Right ventricle myocardium superior (tissue), 1 donor: ENCODE measurements at places on chromosomes 13 and 19. TPM values are rescaled to one million over a fixed set of nuclear protein-coding genes. Genes with fewer than 3 reads are reported as not detected.

- no peak for DNase-seq
Observed at GRCh38 chr19:39918183-39918651, 16.2 kb downstream of the FCGBP start.

DNA sequence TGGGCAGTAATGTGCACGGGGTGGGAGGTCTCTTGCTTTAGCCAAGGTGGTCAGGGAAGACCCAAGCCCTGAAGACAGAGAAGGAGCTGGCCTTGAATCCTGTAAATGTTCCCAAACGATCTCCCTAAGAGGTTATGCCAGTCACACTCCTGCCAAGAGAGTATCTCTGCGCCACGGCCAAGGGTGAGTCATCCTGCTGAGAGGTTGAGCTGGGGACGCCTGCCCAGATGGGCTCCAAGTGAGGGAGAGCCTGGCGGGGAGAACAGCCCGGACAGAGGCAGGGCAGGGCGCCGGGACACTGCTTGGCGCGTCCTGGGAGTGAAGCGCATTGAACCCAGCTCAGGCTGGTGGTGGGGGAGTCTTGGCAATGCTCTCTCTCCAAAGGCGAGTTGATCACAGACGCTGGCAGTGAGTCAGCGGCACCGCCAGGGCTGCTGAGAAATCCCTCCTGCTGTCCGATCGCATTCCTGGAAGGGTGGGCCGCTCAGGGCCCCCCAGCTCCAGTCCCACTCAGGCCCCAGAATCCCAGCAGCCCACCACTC lies 16.4 kb downstream of the SULT2B1 start:
- DNase-seq: peak; percentile 93

- no peak for DNase-seq
Observed at GRCh38 chr13:73169971-73170370, 111.2 kb downstream of the KLF5 start.

DNA sequence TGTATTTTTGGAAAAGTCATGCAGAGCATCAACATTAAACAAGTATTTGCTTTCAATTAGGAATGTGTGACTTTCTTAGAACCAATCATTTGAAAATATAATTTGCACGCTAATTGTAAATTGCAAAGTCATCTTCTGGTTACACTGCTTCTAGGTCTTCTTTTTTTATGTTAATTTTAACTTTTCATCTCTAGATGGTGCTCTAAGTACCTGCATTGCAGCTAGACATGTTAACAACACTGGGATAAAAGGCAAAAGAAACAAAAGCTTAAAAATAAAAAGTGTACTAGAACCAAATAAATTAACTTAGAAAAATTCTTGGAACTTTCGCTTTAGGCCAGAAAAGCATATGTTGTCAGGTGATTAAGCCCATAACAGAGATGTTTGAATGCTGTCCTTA lies 2758.2 kb downstream of the PCDH9 start:
- DNase-seq: no peak

- no peak for DNase-seq
Observed at GRCh38 chr13:49348751-49349150, 95.1 kb downstream of the CAB39L start.

DNA sequence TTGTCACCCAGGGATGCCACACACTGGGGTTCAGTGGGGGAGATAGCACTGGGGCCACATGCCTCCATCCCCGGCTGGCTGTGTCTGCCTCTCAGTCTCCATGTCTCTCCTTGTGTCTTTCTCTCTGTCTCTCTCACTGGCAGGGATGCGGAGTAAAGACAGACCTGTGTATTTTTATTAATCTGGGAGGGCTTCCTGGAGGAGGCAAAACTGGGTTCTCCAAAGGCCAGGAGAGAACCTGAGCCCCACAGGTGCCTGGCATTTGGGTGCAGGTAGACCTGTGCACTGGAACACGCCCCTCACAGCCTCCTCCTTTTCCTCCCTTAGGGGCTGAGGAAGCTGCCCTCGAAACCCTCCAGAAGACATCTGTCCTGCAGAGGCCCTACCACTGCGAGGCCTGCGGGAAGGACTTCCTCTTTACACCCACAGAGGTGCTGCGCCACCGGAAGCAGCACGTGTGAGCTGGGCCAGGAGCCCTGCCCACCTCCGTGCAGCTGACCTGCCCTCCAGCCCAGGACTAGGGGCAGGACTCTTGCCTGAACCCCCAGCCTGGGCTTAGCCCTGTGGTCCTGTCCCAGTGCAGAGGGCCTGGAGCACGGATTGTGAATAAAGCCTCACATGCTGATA lies 32.7 kb downstream of the DHX34 start:
- DNase-seq: peak; percentile 62

DNA sequence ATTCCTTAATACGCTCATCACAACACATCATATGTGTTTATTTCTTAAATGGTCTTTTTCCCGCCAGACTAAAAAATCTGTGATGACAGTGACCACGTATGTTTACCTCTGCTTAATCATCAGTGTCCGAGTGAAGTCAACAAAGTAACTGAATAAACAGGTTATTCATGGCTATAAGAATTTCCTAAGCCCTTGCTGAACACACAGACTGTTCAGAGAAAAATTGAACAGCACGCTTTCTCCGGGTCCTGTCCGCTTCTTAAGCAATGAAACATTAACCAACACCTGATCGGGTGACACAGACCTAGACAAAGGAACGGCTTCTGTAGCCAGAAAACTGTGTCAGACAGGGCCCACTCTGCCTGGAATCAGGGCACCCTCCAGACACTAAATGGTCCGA lies 14.3 kb downstream of the SAFB2 start:
- no peak for DNase-seq

EPSTI1 gene
- total RNA-seq: 2.3 TPM

NDUFA7 gene
- total RNA-seq: 127 TPM

IQCN gene
- total RNA-seq: 0.35 TPM
